SHP77 treated with DMSO at 0.1 percent for 48 hours (cell line): ENCODE measurements at places on chromosomes 4 and X.
A peak's percentile ranks its signal among the peaks of the same experiment; 100 is the strongest.

DNA sequence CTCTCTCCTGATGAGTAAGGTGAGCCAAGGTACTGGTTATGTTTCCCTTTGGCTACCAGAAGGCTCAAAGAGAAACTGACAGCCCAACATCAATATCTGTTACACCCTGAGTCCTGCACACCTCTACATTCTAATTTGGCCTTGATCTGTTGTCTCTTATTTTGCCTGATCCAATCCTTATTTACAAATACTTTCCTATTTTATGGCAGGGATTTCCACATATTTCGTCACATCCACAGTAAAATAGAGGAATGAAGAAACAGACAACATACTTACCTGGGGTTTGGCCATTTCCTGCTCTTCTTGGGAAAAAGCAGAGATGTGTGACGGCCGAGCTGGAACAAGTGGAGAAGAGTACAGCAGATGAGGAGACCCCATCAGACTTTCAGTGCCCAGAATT lies 1.5 kb downstream of the ZNF182 start:
- no peak for DNase-seq

- no peak for DNase-seq
Measured at GRCh38 chrX:75746891-75747639, 38.0 kb downstream of the MAGEE2 start.

- no peak for DNase-seq
Measured at GRCh38 chr4:90544532-90545045, 417.4 kb downstream of the CCSER1 start.

- DNase-seq, result no peak
Measured at GRCh38 chrX:72243472-72243871, 4.6 kb upstream of the ERCC6L start.

- DNase-seq, result no peak
Measured at GRCh38 chrX:40931921-40932320, 153.3 kb upstream of the USP9X start.

GRCh38 chrX:56563231-56564161 lies at the start of gene UBQLN2:
Gene UBQLN2, plus strand, starts transcription at chrX:56563627. Its CDS starts 247 bp downstream, at chrX:56563874.
- peak; percentile 70 for DNase-seq

DNA sequence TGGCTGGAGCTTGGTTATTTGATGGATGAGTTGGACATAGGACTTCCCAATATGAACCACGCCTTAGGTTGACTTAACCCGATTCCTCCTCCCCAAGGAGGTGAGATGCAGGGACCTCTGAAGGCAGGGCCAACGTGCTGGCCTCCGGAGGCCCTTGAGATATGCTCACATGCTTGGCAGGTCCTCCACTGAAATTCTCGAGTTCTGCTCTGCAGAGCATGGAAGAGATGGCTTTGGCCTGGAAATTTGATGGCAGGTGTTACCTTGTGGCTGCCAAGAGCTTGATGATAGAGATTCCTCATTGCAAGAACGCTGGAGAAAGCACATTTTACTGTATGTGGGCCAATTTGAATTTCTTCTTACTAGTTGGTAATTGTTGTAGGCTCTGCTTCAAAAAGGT lies 117.4 kb upstream of the LIMCH1 start:
- DNase-seq, result no peak

- no peak for DNase-seq
Measured at GRCh38 chr4:3135155-3136011, 60.9 kb downstream of the HTT start.

DNA sequence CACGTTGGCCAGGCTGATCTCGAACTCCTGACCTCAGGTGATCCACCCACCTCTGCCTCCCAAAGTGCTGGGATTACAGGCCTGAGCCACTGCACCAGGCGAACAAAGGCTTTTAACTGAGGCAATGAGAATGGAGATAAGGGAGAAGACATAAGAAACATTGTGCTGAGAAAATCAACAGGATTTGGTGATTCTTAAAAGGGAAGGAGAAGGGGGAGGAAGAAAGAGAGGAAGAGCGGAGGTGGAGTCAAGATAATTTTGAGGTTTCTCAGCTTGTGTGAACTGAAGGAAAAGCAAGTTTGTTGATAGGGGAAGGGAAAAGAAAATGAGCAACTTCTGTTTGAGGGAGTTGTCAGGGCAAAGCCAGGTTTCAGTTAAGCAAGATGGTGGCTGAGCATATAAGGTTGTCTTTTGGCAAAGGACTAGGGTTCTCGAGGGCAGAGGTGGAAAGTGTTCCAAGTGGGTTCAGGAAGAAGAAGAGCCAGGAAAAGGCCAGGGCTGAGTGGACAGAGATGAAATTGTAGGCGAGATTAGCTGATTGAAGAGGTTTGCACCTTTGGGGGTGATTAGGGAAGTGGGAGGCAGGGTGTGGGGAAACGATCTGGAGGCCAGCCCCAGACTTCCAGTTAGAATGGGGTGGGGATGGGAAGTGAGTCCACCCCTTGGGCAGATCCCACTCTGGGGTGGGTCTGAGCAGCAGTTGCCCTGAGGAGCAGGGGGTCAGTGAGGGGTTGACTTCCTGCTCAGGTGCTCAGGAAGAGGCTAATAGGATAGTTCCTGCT lies 7.8 kb downstream of the DOCK11 start:
- no peak for DNase-seq

DNA sequence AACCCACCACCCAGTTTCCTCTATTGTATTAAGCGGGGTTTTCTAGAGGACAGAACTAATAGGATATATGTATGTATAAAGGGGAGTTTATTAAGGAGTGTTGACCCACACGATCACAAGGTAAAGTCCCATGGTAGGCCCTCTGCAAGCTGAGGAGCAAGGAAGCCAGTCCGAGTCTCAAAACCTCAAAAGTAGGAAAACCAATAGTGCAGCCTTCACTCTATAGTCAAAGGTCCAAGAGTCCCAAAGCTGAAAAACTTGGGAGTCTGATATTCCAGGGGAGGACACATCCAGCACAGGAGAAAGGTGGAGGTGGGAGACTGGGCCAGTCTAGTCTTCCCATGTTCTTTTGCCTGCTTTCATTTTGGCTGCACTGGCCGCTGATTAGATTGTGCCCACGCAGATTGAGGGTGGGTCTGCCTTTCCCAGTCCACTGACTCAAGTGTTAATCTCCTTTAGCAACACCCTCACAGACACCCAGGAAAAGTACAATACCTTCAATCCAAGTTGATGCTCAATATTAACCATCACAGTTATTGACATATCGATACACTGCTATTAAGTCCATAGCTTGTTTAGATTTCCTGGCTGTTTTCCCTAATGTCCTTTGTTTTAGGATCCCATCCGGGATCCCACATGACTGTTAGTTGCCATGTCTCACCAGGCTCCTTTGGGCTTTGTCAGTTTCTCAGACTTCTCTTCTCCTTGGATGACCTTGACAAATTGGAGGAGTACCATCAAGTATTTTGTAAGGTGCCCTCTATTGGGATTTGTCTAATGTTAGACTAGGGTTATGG lies 12.2 kb downstream of the UCHL1 start:
- DNase-seq, result no peak
